ENCODE measurements at places on chromosomes 3 and 15.

DNA sequence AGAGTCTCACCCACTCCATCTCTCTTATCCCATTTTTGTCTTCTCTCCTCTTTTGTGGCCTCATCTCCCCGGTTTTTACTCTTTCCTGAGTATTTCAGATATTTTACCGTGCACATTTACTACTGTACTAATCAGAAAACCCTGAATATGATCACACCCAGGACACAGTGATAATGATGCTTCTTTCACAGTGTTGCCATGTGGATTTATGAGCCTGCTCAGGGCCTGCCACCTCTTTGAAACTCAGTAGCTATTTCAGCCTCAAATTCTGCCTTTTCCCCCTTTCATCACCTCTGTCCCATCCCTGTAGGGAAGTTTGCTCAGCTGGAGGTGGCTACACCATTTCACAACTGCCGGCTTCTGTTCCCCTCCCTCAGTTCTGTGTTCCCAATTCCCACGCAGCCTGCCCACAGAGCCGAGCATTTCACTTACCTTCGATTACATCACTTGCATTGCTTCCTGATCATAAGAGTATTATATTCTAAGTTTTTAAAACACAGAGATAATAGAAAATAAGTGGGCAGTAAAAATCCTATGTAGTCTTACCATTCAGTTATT lies 33.2 kb downstream of the ARNT2 start:
- no peak for DNase-seq

DNA sequence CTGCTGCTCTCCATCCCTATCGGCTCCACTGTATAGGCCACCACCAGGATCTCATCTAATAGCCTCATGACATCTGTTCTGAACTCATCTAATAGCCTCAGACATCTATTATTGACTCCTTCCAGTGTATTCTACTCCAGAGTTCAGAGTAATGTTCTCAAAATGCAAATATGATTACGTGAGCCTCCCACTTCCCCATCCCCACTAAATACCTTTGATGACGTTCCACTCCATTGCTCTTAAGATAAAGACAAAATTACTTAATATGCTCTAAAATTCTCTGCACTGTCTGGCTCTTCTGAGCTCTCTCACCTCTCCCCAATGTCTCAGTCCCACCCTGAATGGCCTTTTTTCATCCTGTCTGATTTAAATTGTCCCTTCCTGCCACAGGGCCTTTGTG lies 94.7 kb downstream of the SAMMSON start:
- no peak for DNase-seq

DNA sequence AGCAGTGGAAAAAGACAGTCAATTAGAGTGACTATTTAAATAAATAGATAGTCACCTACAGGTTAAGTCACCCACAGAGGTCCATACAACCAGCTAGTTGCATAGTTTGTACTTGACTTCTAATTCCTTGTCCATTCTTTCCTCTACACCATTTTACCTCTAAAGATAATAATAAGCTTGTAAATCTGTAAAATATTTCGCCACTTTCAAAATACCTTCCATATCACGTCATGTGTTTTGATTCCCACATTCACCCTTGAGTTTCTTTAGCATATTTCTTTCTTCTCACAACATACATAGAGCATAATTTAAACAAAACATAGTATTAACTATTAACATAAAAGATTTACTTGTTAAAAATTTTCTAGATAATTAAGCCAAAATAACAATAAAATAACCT lies 689.6 kb downstream of the MECOM start:
- DNase-seq = no peak

DNA sequence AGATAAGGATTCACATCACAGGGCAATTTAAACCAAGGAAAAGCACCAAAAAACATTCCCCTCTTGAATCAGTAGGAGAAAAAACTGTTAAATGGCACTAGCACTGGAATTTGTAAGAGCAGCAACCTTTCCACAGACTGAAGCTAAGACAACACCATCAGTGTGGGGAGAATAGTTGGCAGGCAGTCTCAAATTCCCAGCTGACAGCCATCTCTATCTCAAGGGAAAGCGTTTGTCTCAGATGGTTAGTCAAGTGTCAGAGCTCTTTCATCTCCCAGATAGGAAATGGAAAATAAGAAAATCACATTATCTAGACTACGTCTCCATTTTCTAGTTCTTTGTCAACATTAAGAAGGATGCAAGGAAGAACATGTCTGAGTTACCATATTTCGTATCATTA lies 228.7 kb downstream of the WDR72 start:
- no peak for DNase-seq

GRCh38 chr15:37926136-37926535 lies 8.3 kb upstream of the TMCO5A start:
- no peak for DNase-seq

GRCh38 chr3:152941859-152942258 lies 106.9 kb downstream of the P2RY1 start:
- DNase-seq = no peak

DNA sequence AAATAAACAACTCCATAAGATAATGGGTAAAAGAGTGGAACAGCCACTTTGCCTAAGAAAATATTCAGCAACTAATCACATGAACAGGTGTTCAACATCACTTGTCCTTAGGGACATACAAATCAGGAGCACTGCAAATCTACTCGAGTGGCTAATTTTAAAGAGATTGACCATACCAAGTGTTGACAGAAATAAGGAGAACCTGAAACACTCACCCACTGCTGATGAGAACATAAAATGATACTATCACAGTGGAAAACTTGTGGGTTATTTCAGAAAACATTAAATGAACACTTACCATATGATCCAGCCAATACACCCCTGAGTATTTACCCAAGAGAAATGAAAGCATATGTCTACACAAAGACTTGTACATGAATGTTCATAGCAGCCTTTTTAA lies 70.5 kb downstream of the GABRB3 start:
- DNase-seq = no peak

- DNase-seq = no peak
Measured at GRCh38 chr3:8746780-8747345, 13.3 kb downstream of the CAV3 start.

DNA sequence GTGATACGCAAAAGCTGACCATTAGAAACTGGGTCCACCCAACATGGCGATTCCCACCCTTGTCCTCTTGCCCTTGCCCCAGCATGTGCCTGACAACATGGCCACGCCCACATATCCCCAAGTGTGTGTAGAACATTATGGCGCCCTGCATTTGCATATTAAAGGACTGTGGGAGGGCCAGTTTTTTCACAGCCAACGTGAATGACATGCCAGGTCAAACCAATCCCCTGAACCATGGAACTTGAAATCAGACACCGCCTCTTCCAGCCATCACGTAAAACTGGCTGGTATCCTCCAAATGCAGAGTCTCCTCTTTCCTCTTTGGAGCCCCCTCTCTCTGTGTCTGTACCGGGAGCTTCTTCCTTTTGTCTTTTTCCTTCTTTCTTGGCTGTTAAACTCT lies 156.7 kb upstream of the EPHA6 start:
- DNase-seq = no peak

GRCh38 chr3:147423798-147424580 lies 14.8 kb downstream of the ZIC1 start:
- DNase-seq = no peak

DNA sequence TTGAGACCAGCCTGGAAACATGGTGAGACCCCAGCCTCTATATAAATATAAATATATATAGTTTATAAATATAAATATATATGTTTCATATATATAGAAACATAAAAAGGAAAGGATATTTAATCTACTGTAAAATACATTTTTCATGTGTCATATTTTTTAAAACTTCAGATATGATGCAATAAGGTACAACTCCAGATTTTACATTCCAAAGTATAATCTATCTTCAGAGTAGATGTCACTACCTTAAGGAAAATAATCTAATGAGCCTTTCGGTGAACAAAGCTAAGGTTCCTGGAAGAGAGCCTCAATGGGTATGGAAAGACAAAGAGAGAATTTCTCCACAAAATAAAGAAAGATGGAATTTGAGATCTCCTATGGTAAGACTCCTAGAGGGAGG lies 16.9 kb downstream of the EFHB start:
- DNase-seq = no peak

GRCh38 chr3:155382396-155383042 lies 89.0 kb upstream of the STRIT1 start:
- peak; percentile 40 for DNase-seq

GRCh38 chr15:25767356-25768151 lies 95.6 kb downstream of the ATP10A start:
- DNase-seq = no peak

DNA sequence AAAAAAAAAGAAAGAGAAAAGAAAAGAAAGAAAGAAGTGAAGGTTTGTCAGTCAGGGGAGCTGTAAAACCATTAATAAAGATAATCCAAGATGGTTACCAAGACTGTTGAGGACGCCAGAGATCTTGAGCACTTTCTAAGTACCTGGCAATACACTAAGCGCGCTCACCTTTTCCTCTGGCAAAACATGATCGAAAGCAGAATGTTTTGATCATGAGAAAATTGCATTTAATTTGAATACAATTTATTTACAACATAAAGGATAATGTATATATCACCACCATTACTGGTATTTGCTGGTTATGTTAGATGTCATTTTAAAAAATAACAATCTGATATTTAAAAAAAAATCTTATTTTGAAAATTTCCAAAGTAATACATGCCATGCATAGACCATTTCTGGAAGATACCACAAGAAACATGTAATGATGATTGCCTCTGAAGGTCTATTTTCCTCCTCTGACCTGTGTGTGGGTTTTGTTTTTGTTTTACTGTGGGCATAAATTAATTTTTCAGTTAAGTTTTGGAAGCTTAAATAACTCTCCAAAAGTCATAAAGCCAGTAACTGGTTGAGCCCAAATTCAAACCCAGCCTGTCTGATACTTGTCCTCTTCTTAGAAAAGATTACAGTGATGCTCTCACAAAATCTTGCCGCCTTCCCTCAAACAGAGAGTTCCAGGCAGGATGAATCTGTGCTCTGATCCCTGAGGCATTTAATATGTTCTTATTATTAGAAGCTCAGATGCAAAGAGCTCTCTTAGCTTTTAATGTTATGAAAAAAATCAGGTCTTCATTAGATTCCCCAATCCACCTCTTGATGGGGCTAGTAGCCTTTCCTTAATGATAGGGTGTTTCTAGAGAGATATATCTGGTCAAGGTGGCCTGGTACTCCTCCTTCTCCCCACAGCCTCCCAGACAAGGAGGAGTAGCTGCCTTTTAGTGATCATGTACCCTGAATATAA lies 2.0 kb downstream of the B2M start:
- DNase-seq = no peak

DNA sequence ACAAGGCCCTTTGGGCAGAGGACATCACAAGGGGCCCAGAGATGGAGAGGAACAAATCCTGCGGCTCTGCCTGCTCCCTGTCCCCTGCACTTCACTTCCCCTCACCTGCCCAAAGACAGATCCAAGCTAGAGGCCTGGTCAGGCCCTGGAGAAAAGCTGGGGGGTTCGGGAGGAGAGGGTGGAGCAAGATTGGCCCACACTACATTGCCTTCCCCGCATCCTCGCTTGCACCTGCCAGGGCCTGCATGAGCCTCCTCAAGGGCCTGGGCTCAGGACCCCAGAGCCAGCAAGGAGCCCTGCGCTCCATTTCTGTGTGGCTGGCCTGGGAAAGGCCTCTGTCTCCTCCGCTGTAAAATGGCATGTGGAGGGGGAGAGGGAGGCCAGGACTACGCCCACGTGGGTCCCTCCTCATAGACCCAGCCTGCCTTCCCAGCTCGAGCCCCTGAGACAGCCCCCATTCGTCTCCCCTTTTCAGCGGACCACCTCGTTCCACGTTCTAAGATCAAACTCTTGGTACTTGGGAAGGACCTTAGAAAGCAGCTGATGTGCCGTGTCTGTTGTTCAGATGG lies 106.0 kb downstream of the HMG20A start:
- no peak for DNase-seq

DNA sequence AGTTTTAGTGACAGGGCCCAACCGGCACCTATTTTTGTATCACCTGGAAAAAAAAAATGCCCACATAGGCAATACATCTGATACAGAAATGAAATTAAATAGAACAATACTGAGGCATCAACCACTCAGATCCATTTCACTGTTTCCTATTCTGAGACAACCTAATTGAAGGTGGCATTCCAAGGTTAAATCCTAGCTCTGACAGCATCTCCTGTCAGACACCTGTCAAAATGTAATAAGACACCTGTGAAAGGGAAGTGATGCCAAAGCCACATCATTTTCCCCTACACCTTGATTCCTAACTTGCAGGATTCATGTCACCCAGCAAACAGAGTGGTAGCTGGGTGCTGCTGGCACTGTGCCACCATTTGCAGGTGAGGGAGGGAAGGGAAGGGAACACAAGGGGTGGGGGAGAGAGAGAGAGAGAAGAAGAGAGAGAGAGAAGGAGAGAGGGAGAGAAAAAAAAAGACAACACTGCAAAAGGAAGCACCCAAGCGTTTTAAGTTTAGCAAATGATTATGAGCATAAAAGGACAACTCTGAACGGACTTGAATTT lies 1044.6 kb upstream of the CFAP20DC start:
- DNase-seq = no peak

DNA sequence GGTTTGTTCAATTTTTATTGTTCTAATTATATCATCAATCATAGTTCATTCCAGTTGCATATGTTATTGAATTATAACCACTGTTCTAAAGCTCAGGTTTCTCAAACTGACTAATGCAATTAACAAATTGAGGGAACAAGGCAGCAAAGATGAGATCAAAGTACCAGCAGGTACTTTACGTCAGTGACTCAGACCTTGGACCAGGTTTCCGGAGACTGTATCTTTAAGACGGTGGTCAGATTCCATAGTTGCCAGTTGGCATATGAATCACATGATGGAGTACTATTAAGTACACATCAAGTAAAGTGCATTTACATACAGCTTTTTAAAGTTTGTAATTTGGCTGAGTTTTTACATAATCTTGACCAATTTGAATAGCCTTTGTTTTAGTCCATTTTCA lies 583.6 kb upstream of the ROBO2 start:
- no peak for DNase-seq

DNA sequence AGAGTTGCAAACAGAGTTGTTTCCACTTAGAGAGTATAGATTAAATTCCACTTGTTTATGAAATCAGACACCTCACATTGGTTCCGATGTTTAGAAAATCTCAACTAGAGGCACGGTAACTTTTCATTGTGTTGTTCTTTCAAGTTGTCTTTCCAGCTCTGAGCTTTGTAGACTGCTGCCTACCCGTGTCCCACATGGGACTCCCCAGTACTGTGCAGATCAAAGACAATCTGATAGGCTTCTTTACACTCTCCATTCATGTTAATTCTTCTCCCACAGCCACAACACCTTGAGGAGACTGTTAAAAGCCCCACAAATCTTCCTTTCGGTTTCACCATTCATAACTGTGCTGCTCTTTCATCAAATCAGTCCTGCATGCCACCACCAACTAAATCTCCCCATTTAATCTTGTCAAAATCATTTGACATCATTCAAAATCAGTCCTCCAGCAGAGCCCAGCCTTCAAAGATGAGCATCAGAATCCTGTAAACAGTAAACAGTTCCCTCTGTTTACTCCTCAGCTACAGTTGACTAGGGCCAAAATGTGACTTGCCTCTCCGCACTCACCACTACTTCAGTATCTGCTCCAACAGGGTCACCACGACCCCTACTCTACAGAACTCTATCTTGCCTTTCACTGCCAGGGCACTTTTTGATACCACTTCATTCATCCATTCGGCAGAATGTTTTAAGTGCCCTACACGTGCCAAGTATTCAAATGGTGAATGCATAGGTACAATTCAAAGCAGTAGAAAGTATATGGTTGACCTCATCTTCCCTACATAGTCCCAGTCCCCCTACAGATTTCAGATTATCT lies 8.3 kb downstream of the ANXA2 start:
- DNase-seq = no peak
